ENCODE measurements at places on chromosomes 4 and X.

DNA sequence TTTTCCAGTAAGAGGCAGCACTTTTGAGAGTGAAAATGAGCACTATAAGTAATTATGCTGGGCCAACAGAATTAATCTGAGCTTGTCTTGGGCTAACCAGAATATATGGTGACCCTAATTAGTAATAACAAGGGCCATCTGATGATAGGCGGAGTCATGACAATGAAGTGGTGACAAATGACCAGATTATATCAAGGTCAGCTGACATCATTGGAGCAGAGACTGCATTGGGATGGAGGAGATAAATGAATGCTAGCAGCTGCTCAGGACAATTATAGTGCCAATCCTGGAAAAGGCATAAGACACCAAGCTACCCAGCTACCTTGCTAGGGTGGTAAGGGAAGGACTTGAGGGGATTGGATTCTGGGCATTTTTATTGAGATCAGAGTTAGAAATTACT, 1548.7 kb downstream of the RPA4 start:
- no peak for DNase-seq

DNA sequence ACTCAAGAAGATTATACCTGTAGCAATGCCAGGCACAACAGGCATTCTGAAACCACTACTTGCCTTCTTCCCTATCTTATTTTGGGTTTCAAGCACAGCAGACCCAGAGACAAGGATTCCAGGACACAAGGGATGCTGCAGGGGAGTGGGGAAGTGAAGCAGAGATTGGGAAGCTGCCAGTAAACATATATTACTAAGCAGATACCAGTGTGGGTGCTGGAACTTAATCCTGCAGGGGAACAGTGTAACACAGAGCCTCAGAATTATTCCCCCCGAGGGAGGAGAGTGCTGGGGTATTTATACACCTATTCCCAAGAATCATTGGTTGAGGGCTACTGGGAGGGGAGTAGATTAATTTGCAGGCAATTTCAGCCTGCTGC, 33.3 kb upstream of the MAML3 start:
- no peak for DNase-seq

- DNase-seq: no peak
Measured at GRCh38 chr4:26402458-26402857, 81.6 kb downstream of the RBPJ start.

DNA sequence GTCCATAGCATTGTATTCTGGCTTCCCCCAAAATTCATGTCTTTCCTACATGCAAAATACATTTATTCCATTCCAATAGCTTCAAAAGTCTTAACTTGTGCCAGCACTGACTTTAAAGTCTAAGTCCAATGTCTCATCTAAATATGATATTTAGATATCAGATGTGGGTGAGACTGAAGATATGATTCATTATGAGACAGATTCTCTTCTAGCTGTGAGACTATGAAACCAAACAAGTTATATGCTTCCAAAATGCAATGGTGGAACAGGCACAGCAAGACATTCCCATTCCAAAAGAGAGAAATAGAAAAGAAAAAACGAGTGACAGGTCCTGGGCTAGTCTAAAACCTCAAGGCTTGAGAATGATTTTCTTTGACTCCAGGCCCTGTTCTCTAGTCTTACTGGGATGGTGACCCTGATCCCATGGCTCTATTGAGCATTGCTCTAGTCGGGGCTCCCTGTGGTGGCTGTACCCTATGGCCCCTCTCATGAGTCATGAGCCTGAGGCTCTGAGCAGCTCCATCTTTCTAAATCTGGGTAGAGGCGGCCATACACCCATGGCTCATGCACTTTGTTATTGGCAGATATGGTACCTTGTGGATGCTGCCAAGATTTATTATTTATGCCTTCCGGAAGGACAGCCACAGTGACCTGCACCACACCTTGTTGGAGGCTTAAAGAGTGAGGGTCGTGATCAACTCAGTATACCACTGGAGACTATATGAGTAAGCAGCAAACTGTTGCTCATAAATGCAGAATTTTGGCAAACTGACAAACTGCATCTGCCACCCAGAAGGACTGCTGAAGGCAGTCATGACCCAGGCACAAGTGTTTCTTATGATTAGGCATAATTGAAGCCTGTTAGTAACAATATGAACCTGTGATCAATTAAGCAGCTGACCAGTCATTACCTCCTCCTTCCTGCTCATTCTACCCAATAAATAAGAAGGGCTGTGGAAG, 38.5 kb upstream of the BOD1L1 start:
- no peak for DNase-seq

DNA sequence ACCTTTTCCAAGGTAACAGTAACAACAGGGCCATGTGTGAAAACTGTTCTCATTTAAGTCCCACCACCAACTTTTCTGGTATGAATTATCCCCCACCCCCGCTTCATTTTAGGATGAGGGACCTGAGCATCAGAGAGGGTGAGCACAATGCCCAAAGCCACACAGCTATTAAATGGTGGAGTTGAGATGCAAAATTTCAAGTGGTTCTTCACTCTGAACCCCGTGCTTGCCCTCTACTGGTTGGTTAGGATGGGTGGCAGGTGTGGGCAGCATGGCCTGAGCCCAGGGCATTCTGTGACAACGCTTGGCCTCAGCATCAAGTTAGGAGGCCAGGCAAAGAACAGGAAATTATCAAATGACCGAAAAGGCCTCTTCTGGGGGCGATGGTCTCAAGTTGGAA, 33.5 kb downstream of the MED28 start:
- no peak for DNase-seq

DNA sequence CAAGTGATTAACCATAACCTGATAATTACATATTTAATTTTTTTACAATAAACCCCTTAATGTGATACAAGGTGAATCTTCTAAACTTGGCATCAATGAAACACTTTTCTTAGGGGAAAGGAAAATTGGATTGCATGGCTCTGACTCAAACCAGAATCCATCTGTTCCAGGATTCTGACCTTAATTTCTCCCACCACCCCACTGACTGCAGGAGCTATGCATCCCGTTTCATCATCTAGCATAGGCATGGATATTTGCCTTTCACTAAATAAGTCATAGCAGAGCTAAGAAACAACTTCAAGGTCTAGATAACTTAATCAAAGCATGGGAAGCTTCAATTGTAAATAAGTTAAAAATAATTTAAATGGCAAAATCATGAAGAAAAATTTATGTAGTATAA, 156.3 kb downstream of the BTC start:
- DNase-seq: no peak

DNA sequence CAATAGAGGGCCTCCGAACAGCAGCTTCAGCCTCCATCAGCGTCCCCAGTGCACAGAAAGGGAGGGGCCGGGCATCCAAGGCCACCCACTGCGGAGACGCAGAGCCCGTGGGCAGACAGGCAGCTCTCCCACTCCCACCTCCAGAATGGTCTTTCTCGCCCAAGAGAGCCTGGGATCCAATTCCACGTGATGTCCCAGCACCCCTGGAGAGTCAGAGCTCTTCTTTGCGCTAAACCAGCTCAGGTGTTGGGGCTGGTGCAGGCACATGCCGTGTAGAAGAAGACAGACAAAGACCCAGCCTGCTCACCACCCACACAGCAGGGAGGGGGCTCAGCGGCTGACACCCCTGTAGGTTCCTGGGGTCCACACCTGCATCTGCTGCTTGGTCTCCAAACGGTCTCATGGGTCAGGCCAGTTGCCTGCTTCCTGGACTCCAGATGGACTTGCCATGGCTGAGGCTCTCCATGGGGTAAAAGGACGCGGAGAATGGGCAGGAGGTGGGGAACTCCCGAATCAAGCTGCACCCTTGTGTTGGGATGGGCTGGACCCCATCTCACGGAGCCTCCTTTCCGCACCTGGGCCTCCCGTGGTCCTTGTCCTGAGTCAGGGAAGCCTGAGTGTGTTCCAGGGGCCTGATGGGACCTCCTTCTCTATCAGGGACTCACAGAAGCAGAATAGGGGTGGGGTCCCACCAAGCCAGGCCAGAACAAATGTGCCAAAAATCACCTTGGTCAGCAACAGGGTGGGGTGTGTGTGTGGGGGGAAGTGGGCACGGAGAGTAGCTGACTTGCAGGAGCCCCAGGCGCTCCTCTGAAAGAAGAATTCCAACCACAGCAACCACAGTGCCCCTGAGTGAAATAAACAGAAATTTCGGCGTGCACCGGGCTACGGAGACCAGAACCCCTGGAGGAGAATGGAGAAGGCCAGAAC, 11.6 kb upstream of the ASMTL start:
- DNase-seq: no peak

- no peak for DNase-seq
Measured at GRCh38 chr4:109294006-109294405, 8.5 kb downstream of the COL25A1 start.

- DNase-seq: no peak
Measured at GRCh38 chr4:73450398-73451004, 14.5 kb downstream of the AFP start.

DNA sequence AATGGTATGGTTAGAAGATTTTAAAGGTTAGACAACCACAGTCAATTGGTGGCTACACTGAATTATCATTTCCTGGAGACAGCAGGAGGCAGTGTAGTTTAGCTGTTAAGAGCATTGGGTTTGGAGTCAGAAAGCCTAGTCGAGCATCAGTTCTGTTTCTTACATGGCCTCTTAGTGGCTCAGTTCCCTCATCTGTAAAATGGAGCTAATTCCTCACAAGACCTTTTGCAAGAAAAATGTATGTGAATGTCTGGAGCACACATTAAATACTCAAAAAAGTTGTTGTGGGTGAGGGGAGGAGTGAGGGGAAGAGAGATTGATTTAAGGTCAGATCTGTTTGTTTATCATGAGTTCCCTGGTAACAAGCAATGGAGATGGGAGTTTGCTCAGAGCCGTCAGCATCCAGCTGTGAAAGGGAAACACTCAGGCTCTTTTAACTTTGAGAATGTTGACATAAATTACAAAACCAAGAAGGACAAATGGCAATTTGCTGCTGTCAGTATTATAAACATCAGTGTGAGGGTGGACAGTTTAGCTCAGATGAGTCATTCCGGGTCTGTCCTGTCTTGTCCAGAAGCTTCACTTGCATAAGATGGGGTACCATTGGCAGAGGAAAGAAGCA, 98.2 kb upstream of the PGRMC2 start:
- no peak for DNase-seq

DNA sequence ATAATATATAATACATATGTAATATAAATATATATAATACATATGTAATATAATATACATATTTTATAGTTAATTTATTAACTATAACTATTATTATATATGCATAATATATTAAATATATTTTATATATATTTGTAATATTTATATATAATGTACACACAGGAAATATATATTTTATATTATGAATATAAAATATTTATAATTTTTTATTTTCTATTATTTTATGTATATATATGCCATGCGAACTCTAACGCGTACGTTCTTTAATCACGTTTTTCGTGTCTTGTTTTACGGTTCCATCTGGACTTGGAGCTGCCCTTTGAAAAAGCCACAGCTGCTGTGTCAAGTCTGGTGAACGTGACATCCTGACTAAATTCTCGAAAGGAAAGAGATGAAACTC, 332.1 kb downstream of the ASMT start:
- DNase-seq: no peak

DNA sequence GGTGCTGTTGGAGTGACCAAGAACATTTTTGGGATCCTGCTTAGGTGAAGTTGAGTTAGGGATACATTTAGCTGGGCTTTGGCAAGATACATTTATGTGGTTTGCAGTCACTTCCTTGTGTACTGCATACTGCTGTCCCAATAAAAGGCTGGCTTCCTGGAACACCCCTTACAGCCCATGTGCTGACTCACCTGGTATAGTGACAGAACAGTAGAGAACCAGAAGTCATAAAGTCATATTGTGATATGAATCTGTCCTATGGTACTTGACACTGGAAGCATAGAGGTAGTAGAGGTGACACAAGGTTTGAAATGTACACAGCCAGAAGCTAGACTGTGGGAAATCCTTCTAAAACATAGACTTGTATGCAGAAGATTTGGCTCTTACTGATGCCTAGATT, 55.3 kb upstream of the SLC25A43 start:
- no peak for DNase-seq

- no peak for DNase-seq
Measured at GRCh38 chr4:58502839-58503238, 1392.7 kb upstream of the IGFBP7 start.

DNA sequence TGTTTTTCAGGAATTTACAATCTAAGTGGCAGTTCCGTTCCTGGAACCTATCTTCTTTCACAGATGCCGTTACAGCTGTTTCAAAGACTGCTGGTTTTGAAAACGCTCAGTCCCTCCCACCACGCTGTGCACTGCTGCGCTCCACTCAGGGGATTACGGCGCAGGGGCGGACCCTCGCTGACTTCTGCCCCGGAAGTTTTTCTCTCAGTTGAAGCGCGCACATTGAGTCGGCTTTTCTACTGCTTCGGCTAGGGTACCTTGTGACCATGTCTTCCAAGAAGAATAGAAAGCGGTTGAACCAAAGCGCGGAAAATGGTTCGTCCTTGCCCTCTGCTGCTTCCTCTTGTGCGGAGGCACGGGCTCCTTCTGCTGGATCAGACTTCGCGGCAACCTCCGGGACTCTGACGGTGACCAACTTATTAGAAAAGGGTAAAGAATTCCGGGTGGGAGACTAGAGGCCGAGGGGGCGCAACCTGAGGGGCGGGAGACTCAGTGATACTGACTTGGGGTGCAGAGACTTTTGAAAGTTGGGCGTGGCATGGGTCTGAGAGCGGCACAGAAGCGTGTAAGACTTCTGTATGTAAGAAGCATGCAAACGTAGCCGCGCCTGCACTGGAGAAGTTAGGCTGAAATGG, 597 bp upstream of the NUDT6 start:
- peak; percentile 81 for DNase-seq

GRCh38 chr4:4339504-4340085, 47.3 kb upstream of the NSG1 start:
- no peak for DNase-seq

DNA sequence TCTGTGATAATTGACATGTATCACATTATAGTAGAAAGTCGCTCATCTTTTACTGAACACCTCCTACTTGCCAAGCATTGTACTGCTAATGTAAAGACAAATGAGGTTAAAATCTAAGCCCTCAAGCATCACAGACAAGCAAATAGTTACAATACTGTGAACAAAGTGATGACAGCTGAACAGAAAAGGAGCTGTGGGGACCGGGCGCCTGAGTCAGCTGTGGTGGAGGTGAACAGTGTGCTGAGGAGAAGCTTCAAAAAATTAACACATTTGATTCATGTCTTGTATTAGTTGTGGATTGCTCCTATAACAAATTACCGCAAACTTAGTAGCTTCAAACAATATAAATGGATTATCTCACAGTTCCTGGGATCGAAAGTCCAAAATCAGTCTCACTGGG, 124.3 kb downstream of the MAPK10 start:
- no peak for DNase-seq

- DNase-seq: no peak
Measured at GRCh38 chrX:15202454-15203177, 67.3 kb downstream of the ASB9 start.

- DNase-seq: no peak
Measured at GRCh38 chr4:1991596-1992434, 17.0 kb downstream of the NELFA start.

GRCh38 chrX:115650449-115650848, 89.5 kb downstream of the PLS3 start:
- no peak for DNase-seq

- no peak for DNase-seq
Measured at GRCh38 chr4:5980436-5981155, 37.6 kb downstream of the C4orf50 start.

GRCh38 chr4:172986114-172986513, 182.5 kb upstream of the GALNT7 start:
- DNase-seq: no peak

Measured in T-cell (primary cell).